ENCODE measurements at places on chromosomes 5 and 9. TPM values are rescaled to one million over a fixed set of nuclear protein-coding genes. Genes with fewer than 3 reads are reported as not detected.

Gene FBP2
- total RNA-seq, result not detected

Gene PCDHGA11
- 10.2 TPM for total RNA-seq

Gene PCDHA9
- 2.6 TPM for total RNA-seq

Gene TIGD6
- 3.2 TPM for total RNA-seq

Gene SPAAR
- not detected for total RNA-seq

Gene NXNL2
- total RNA-seq, result 0.40 TPM

Gene BICD2
- 20.9 TPM for total RNA-seq

Gene KIF12
- 11.4 TPM for total RNA-seq

Gene ZNF883
- total RNA-seq, result 14.8 TPM

Gene TMEM171
- total RNA-seq, result 0.57 TPM

Gene TRIM14
- total RNA-seq, result 5.6 TPM

Gene ERP44
- 22.4 TPM for total RNA-seq

Gene ZNF300
- 9.7 TPM for total RNA-seq

Gene CERCAM
- 18.5 TPM for total RNA-seq

Gene NOXA1
- total RNA-seq, result 6.6 TPM

Gene FGFR4
- 123 TPM for total RNA-seq

Gene ENTPD2
- 9.1 TPM for total RNA-seq

Gene HK3
- total RNA-seq, result not detected

Gene RARS1
- 107 TPM for total RNA-seq

Gene SPINK4
- 1.3 TPM for total RNA-seq

GRCh38 chr9:116320290-116320689 is 166.7 kb downstream of the PAPPA start:
- DNase-seq, result peak; percentile 74

- no peak for DNase-seq
These were observed 405.6 kb downstream of the GABRG2 start for GRCh38 chr5:162473041-162473714.

- no peak for DNase-seq
These were observed 345 bp upstream of the PRRC1 start for GRCh38 chr5:127517110-127517479.

- no peak for DNase-seq
These were observed 63.5 kb upstream of the BARX1 start for GRCh38 chr9:94018628-94019027.

- DNase-seq, result no peak
These were observed 242.9 kb downstream of the BNC2 start for GRCh38 chr9:16627521-16627920.

DNA sequence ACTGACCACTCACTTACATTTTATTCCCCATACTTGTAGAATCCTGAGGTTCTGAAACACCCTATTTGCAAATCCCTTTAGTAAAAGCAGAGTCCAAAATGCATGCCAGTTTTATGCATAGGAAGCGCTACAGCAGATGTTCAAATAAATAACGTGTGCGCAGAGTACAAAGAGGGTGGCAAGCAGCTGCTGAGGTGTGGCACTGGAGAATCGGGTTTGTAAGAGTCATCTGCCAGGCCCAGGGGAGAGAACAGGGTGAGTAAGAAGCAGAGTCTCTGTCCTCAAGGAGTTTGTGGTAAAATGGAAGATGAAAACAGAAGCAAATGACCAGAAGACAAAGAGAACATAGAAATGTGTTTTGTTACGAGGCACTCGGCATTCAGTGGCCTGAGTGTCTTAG is 288.8 kb downstream of the GLIS3 start:
- DNase-seq, result no peak

GRCh38 chr9:75775166-75775565 is 115.3 kb upstream of the PCSK5 start:
- no peak for DNase-seq

DNA sequence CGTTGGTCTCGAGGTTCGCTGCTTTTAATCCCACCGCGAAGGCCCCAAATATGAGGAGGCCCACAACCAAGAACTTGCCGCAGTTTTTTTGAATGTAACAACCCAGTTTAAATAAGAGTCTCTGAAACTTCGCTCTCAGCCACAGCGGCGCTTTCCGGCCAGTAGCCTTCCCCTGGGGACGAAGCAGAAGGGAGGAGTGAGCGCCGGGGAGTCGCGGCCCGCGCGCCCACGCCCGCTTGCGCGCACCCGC is 10.4 kb downstream of the PTCH1 start:
- DNase-seq, result peak; percentile 75

- DNase-seq, result no peak
These were observed 9.0 kb upstream of the ZSWIM6 start for GRCh38 chr5:61322738-61323725.

- no peak for DNase-seq
These were observed 42.0 kb downstream of the SFXN1 start for GRCh38 chr5:175520321-175520720.

- DNase-seq, result peak; percentile 73
These were observed 185.0 kb downstream of the GAPVD1 start for GRCh38 chr9:125446561-125447094.

GRCh38 chr5:63022403-63022802 is 443.8 kb downstream of the LRRC70 start:
- DNase-seq, result no peak

- no peak for DNase-seq
These were observed 121.8 kb downstream of the SLF1 start for GRCh38 chr5:94740286-94740685.

DNA sequence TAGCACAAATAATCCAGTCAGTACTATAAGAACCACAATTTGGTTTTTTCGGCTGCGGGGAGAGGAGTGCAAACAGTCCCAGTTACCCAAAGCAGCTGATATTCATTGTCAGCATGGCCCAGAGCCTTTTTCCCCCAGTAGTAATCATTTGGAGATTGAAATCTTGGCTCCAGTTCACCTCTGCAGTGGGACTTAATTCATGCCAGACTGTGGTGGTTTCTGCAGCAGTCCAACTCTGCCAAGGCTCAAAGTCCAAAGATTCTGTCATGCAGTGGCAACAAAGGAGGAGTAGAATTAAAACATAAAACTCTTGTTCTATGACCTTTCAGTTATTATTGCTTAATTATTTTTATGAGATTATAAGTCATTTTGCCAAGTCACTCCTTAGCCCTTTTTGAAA is 25.0 kb upstream of the TRIM36 start:
- DNase-seq, result no peak

- DNase-seq, result no peak
These were observed 204.3 kb downstream of the PIK3R1 start for GRCh38 chr5:68419637-68420452.

- DNase-seq, result peak; percentile 85
These were observed 65.5 kb upstream of the SPTLC1 start for GRCh38 chr9:92180669-92181181.

DNA sequence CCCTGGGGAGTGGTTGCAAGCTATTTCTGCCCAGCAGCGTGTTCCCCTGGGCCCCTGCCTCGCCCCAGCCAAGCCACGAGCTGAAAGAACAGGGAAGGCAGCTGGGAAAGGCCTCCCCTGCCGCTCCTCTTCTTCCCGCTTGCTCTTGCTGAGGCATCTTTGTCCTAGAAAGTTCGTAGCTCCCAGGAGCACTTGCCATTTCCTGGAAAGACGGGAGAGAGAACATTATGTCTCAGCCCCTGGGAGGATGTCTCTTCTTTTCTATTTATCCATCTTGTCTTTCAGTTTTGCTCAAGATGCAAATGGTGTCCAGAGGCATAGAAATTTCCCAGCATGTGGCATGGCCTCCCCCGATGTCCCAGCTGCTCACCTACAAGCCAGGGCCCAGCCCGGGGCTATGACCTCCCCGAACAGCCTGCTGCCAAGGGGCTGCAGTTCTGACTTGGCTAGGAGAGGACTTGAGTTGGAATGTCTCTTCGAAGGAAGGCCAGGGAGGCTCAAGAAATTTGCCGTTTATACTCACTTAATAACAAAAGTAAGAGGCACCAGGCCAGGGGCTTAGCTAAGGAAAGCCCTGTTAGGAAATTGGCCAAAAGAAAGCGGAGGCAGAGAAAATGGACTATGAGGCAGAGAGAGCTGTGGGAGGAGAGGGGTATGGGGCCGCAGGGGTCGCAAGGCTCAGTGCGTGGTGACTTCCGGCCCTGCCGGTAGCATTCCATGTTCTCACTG is 87.3 kb downstream of the LIFR start:
- DNase-seq, result peak; percentile 29

- DNase-seq, result no peak
These were observed 403.1 kb upstream of the WWC1 start for GRCh38 chr5:167888393-167888792.

DNA sequence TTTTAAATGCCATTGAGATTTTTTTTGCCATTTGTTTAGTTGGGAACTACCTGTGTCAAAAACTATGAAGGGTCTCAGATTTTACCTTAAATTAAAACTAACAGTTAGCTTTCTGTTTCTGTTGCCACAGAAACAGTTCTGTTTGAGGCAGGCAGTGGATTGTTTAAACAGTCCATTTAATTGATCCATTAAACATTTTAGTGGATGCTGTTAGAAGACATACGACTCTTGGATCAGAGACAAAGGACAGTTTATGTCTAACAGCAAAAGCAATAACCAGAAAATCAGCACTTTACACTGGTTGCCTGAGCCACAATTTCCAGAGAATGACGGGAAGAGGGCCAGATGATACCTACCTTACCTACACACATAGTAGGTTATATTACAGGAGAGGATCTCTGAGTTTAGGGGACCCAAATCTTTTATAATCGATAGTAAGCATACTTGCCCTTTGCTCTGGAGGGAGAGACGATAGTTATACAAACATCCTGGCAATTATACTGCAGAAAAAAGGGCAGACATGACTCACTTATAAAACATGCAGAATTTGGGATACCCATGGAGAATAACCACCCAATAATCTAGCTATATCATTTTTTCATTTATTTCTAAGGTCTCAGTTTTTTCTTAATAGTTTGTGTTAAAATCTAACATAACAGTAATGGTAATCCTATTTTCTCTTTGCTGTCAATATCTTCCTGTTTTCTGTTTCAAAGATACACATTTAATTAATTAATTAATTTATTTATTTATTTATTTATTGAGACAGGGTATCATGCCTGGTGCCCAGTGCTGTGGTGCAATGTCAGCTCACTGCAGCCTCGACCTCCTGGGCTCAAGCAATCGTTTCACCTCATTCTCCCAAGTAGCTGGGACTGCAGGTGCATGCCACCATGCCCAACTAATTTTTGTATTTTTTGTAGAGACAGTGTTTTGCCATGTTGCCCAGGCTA is 136.7 kb upstream of the TNFAIP8 start:
- DNase-seq, result no peak

DNA sequence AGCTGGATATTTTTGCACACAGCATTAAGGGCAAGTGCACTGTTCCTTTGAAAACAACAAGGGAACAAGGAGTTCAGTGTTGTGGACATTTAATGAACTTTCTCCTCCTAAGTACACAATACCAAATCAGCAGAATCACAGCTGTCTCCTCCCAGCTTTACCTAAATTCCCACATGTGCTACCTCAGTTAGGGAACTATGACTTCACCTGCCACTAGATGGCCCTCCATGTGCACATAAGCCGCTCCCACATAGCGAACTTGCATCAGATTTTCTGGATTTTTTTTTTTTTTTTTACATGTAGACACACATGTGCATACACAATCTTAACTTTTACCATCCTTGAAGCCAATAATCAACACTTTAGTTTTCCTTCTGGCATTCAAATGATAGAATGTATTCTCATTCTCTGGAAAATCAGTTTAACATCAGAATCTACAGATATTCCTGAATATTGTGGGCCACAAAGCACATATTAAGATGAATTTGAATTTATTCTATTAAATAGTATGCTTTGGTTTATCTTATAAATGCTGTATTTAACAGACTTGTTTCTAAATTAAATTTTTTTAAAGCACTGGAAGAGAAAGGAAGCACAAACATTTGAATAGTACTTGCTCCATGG is 123.6 kb downstream of the PALM2AKAP2 start:
- peak; percentile 80 for DNase-seq

DNA sequence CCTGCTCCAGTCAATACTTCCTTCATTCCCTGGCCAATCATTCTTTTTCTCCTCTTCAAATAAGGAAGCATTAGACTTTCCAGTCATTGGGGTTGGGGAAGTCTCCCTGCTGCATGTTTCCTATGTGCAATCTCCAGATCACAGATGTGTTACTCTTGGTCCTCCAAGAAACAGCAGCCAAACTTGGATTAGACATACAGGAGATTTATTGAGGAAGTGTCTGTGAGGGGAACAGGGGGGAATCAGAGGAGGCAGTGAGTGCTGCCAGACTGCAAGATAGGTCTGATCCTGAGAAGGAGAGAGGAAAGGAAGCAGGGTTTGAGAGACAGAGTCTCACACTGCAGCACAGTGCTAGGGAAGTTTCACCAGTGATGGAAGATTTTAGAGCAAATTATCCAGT is 40.6 kb upstream of the SLIT3 start:
- no peak for DNase-seq

GRCh38 chr5:177966009-177966838 is 29.8 kb downstream of the PROP1 start:
- DNase-seq, result peak; percentile 43

DNA sequence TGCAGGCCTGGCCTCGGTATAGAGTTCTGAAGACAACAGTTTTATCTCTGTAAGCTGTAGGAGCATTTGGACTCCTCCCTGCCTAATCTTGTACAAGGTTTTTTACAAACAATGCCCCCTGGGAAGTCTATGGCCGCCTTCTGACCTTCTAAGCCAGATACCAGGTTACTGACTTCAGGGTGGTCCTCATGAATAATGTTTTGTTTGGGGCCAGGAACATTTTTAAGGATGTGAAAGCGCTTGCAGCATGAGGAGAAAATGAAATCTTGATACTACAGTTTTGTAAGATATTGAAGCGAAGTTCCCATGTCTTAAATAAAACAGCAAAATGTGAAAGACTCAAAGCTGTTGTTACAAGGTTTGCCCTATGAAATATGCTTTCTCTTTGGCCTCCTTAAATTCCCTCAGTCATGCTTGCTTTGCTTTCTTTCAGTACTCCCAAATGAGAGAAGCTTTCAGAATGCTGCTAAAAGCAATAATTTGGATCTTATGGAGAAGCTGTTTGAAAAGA is 5.2 kb downstream of the ANKDD1B start:
- no peak for DNase-seq

DNA sequence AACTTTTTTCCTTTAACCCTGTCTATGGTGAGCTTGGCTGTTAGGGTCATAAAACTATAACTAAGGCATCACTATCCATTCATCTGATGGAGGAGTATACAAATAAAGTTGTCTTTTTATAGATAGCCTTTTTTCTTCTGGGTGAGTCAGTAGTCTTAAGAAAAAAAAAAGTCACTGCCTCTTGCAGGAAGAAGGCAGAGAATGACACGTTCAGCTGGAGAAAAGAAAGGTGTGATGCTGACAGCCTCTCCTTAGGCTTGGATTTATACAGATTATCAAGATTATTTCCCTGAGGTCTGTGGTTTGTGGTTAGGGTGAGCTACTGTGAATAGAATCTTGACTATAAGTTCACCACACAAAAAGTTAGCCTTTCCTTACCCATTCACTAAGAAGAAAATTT is 23.0 kb downstream of the EPB41L4B start:
- no peak for DNase-seq

DNA sequence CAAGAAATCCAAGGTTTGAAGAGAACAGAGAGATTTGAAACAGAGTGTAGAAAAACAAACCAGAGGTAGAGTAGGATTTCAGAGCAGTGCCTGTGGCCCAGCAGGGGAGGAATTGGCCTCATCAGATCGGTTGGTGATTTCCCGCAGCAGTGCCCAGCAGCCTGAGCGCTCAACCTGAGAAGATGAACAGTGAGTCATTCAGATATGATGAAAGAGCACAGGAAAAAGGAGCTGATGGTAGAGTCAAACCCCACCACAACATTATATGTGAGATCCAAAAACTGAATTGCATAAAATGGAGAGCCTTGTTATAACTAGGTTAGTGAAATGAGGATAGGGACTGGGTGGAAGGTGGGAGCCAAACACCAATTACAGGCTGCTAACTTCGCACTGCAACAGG is 248.9 kb downstream of the PIK3R1 start:
- DNase-seq, result no peak
